ENCODE measurements at places on chromosomes 3 and 15.

GRCh38 chr3:66661628-66662027 lies 160.8 kb upstream of the LRIG1 start:
- no peak for DNase-seq

DNA sequence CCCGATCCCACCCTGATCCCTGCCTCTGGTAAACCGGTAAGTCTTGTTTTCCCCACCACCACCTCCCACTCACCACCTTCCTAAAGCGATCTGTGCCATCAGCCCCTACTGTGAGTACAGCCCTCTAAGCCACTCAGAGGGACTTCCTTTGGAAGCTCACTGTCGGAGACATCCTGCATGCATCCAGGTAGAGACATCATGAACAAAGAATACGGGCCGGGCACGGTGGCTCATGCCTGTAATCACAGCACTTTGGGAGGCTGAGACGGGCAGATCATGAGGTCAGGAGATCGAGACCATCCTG lies 13.7 kb upstream of the PCSK6 start:
- DNase-seq = no peak

- no peak for DNase-seq
These were observed 362.8 kb upstream of the ARPP21 start for GRCh38 chr3:35276568-35276967.

DNA sequence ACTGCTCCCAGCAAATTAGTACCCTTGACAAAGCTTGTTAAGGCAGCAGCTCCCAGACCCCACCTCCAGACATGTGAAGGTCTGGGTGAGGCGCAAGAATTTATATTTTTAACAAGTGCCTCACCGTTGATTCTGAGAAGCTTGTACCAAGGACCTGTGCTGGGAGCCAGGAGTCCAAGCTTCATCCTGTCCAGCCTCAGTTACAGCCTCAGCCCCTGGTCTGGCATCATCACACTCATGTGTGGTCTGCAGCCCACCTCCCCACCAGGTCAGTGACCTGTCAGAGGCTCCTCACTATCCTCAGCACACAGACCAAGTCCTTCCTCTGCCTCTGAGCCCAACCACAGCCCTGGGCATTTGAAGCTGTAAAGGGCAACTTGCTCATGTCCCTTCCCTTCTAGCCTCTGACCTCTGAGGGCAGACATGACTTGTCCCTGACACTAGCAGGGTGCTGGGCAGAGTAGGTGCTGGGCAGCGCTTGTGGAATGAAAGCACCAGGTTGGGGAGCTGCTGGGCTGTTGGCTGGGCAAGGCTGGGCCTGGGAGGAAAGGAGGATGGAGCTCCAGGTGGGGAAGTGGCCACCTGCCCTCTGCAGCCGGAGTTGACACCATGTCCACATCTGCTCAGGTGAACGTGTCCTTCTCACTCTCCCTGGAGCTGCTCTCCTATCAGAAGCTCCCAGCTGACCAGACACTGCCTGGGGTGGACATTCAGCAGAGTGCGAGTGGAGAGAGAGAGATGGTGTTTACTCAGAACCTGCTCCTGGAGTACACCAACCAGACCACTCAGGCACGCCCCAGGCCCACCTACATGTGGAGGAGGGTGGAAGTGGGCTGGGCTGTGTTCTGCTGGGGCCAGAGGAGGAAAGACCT lies 16.9 kb downstream of the ACAA1 start:
- DNase-seq = no peak
